ENCODE measurements at places on chromosomes 3 and 15. TPM values are rescaled to one million over a fixed set of nuclear protein-coding genes. Genes with fewer than 3 reads are reported as not detected.

- DNase-seq = peak; percentile 36
Observed at GRCh38 chr3:12758025-12758781, 856 bp downstream of the TMEM40 start.

DNA sequence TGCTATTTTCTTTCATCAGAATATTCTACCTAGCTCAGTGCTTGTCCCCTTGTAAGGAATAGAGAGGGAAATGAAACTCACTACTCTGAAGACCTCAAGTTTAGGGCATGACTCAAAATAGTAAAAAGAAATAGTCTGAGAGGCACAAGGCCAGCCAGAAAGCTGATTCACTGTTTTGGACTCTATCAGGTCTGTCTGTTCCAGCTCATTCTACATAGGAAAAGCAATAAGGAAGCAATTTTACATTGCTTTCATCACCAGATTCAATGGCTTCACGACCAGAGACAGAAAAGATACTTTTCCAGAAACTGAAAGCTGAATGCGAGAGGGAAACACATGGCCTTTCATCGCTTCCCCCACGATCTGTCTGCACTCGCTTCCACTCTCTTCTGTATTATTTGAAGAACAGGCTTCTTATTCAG lies 276.0 kb downstream of the GBE1 start:
- no peak for DNase-seq

DNA sequence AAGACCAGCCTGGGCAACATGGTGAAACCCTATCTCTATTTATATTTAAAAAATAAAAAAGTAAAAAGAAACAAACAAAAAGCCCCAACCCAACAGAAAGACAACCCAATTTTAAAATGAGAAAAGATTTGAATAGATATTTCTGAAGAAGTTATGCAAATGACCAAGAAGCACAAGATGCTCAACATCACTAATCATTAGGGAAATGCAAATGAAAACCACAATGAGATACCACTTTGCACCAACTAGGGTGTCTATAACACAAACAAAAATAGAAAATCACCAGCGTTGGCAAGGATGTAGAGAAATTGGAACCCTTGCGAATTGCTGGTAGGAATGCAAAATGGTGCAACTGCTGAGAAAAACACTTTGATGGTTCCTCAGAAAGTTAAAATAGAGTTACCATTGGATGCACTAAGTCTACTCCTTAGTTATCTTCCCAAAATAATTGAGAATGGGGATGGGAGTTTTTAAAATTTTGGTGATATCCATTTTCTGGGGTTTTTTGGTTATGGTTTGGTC lies 45.8 kb upstream of the CCNB2 start:
- DNase-seq = no peak

DNA sequence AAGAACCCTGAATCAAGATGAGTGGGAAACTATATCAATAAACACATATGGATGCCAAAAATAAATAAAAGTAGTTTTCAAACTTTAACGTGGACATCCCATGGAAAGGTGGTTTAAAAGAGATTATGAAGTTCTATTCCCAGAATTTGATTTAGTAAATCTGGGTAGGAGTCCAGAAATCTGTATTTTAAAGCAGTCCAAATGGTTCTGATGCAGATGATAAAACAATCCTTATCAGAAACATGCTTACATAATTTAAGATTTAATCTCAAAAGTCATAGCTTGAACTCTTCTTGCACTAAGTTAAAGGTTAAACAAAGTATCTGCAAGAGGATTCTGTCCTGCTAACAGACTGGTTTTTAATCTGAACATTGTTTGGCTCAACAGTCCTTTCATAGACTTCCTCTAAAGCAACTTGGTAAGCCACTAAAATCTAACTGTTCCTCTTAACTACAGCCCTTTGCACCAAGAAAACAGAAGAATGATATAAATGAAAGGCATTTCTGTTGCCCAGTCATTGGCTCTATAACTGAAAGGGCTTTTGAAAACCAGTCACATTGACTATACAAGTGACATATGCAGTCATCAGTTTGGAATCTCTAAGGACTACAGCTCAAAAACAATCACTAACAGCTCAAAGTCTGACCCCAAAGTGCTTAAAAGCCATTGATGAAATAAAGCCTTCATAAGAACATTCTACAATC lies 23.4 kb upstream of the MAP4 start:
- DNase-seq = no peak

GRCh38 chr3:123385001-123385401 lies 63.9 kb downstream of the ADCY5 start:
- peak; percentile 51 for DNase-seq

- no peak for DNase-seq
Observed at GRCh38 chr3:13239467-13239760, 166.2 kb upstream of the IQSEC1 start.

- DNase-seq = no peak
Observed at GRCh38 chr15:39125904-39126303, 455.0 kb upstream of the THBS1 start.

DNA sequence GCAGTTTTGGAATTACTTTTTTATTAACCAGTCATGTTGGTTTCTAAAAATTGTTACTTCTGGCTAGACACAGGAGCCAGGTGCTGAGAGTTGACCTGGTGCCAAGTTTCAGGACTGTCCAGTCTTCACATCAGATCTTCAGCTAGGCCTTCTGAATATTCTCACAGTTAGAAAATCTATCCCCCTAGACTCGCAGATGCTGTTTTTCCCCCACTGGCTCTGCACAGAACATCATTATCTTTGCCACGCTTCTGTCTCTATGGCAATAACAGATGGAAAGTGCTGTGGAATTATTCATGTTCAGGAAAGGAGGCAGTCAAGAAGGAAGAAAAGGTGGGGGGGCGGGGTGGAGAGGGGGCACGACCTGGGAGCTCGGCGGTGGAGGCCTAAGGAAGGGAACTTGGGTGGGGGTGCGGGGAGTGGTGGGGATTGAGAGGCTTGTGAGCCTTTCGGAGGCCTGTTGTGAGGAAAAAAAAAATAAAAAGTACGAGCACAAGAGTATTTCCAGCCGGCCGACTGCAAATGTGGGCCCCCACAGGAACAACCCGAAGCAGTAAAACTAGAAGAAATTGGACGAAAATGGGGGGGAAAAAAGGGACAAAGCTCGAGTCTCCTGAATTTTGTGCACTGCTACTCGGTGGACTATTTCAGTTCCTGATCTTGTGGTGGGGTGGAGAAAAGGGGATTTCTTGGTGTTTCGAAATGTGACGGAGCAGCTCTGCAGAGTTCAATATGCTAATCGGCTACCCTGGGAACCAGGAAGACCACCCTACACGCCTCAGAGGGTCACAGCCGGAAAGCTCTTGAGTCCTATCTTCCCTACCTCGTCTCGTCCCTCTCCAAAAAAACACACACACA lies 1.5 kb upstream of the SKIL start:
- peak; percentile 30 for DNase-seq

DNA sequence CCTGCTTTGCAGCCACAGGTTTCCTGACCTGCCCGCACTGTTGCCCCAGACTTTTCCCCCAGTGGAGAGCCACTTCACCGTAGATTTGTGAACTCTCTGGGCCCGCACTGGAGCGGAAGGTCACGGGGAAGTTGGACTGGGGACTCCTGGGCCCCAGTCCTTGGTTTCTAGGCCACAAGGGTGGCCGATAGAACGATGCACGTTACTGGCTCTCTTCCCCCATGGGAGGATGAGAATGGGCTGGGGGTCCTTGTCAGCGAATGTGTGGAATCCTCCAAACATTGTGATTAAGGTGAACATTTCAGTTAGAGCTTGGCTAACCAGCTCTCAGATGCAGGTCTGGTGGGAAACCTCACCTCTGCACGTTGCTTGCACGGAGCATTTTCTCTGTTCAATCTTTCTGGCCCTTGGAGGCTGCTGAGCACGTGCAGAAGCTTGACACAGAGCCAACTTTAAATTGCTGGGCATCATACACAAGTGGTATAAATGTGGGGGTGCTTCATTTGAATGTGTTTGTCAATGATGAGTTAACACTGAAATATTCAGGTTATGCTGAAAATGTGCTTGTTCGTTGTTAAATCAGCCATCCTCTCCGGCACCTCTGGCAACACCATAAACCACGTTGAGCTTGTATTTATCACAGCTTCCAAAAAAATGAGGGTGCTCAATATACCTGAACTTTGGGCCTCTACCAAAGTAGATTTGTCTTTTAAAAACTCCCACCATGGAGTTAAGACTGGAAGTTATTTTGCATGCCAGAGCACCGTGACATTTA lies 976 bp downstream of the DIS3L start:
- no peak for DNase-seq

- DNase-seq = no peak
Observed at GRCh38 chr3:123655400-123655799, 70.5 kb upstream of the HACD2 start.

- peak; percentile 49 for DNase-seq
Observed at GRCh38 chr3:122800706-122801237, 5.9 kb downstream of the SLC49A4 start.

SAXO2 gene
- total RNA-seq = 2.3 TPM

CD86 gene
- 7.3 TPM for total RNA-seq

CLDN11 gene
- total RNA-seq = 48.4 TPM

SEC61A1 gene
- 105 TPM for total RNA-seq

LOXL1 gene
- total RNA-seq = 10.8 TPM

CRELD1 gene
- 33.6 TPM for total RNA-seq

OR4M2 gene
- not detected for total RNA-seq

RARB gene
- total RNA-seq = 0.80 TPM

MKRN3 gene
- total RNA-seq = 0.98 TPM
